Natural killer cell treated with Interleukin-12 subunit alpha and Interleukin-12 subunit beta and Interleukin-15 and Interleukin-18, amount 100 ng/mL, for 72 hours (primary cell): ENCODE measurements at places on chromosomes 2 and 18. TPM values are rescaled to one million over a fixed set of nuclear protein-coding genes. Genes with fewer than 3 reads are reported as not detected.

GRCh38 chr2:7427293-7428060 lies 510.3 kb downstream of the RNF144A start:
- H3K4me3 ChIP-seq = peak overlapping the region; percentile 60
- H3K27me3 ChIP-seq = no peaks in the 10 kb centered on the region
- no peak for DNase-seq
- peak overlapping the region; percentile 98 for H3K27ac ChIP-seq
- H3K36me3 ChIP-seq = peaks cover 3% of the 10 kb centered on the region
- peaks cover 45% of the 10 kb centered on the region for H3K4me1 ChIP-seq

GRCh38 chr2:38386377-38386776 lies 9.3 kb upstream of the ATL2 start:
- peaks cover 5% of the 10 kb centered on the region for H3K4me1 ChIP-seq
- H3K27ac ChIP-seq = no peak overlapping the region
- no peak for DNase-seq
- no peak overlapping the region for H3K4me3 ChIP-seq
- H3K36me3 ChIP-seq = no peaks in the 10 kb centered on the region
- peaks cover 11% of the 10 kb centered on the region for H3K27me3 ChIP-seq

PAX8 gene
- 1.8 TPM for total RNA-seq

- H3K4me1 ChIP-seq = no peaks in the 10 kb centered on the region
- peaks cover 6% of the 10 kb centered on the region for H3K27me3 ChIP-seq
- no peak overlapping the region for H3K4me3 ChIP-seq
- DNase-seq = no peak
Observed at GRCh38 chr2:223052548-223053483, 826 bp downstream of the KCNE4 start.

DNA sequence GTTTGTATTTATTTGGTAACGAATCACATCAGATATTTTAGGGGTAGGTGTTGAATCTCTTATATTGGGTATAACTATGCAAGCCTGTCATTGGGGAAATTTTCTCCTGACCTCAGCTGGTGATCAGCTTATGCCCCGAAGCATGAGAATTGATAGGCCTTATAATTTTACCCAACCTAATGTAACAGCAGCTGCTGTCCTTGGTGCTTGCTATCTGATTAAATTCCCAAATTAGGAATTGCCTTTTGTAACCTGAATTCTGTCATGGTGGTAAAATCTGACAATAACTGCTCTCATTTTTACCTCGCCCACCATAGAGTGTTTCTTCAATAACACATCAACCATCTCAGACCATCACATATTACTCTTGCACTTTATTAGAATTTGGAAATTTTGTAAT lies 1542.6 kb upstream of the PIK3C3 start:
- H3K27ac ChIP-seq = no peak overlapping the region
- H3K4me1 ChIP-seq = no peaks in the 10 kb centered on the region
- peaks cover 7% of the 10 kb centered on the region for H3K36me3 ChIP-seq
- DNase-seq = no peak

- no peak overlapping the region for H3K27ac ChIP-seq
- H3K27me3 ChIP-seq = no peaks in the 10 kb centered on the region
- no peak for DNase-seq
- no peaks in the 10 kb centered on the region for H3K36me3 ChIP-seq
- peak overlapping the region; percentile 98 for H3K4me3 ChIP-seq
Observed at GRCh38 chr2:95401480-95401879, 1.0 kb upstream of the FAHD2A start.

GRCh38 chr18:48683197-48683596 lies 144.4 kb downstream of the CTIF start:
- no peak overlapping the region for H3K4me3 ChIP-seq
- no peaks in the 10 kb centered on the region for H3K36me3 ChIP-seq
- H3K4me1 ChIP-seq = no peaks in the 10 kb centered on the region
- no peaks in the 10 kb centered on the region for H3K27me3 ChIP-seq

ANXA4 gene
- 21.7 TPM for total RNA-seq

- no peaks in the 10 kb centered on the region for H3K4me1 ChIP-seq
- peaks cover 2% of the 10 kb centered on the region for H3K27me3 ChIP-seq
- DNase-seq = no peak
- H3K36me3 ChIP-seq = no peaks in the 10 kb centered on the region
- no peak overlapping the region for H3K27ac ChIP-seq
Observed at GRCh38 chr18:47390410-47391024, 139.1 kb upstream of the SKOR2 start.

GRCh38 chr2:182606728-182607681 lies 109.1 kb upstream of the DNAJC10 start:
- DNase-seq = no peak
- no peak overlapping the region for H3K27ac ChIP-seq
- H3K4me1 ChIP-seq = no peaks in the 10 kb centered on the region
- H3K4me3 ChIP-seq = no peak overlapping the region
- no peaks in the 10 kb centered on the region for H3K36me3 ChIP-seq
- no peaks in the 10 kb centered on the region for H3K27me3 ChIP-seq

DNA sequence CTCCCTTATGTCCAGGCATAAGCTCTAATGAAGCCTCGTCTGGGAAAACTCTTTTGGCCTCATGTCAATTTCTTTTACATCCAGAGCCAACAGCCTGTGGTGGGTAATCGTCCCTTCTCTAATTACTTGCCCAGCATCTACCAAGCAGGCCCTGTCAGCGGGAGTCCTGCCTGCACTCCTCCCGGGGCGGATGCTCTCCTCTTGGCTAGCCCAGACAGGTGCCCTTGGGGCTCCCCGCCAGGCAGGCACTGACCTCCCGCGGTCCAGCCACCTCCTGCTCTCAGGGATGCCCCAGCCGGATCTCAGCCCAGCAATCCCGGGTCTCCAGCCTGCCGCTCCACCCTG lies 74.2 kb downstream of the NCAPH start:
- H3K36me3 ChIP-seq = no peaks in the 10 kb centered on the region
- no peak for DNase-seq
- no peak overlapping the region for H3K27ac ChIP-seq
- H3K4me3 ChIP-seq = no peak overlapping the region

GRCh38 chr2:236862526-236862925 lies 223.2 kb upstream of the COPS8 start:
- no peak overlapping the region for H3K4me3 ChIP-seq
- no peak for DNase-seq
- no peak overlapping the region for H3K27ac ChIP-seq

RNF181 gene
- total RNA-seq = 149 TPM

MGAT4A gene
- total RNA-seq = 25.0 TPM

- H3K36me3 ChIP-seq = no peaks in the 10 kb centered on the region
- no peak overlapping the region for H3K4me3 ChIP-seq
- H3K4me1 ChIP-seq = no peaks in the 10 kb centered on the region
- no peak for DNase-seq
- no peak overlapping the region for H3K27ac ChIP-seq
- H3K27me3 ChIP-seq = no peaks in the 10 kb centered on the region
Observed at GRCh38 chr2:62774555-62775366, 69.2 kb downstream of the EHBP1 start.

DNA sequence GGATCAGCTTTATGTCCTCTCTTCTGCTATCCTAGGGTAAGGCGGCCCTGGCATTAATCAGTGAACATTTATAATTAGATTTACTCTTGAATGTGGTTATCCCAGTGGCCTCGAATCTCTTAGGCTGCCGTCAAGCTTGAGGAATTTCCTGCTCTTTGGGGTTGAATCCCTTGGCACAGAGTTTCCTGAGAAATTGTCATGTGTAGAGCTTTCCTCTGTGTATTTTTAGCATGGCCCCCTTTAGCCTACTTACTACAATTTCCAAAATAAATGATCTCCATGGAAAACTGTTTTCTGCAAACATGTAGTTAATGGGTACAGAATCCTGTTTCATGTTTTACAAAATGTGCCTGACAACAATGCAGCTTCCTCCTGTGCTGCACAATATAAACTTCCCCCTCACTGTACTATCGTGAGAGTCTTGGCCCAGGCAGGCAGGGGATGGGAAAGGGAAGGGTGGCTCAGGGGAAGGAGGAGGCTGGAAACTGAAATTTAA lies 18.1 kb downstream of the NCAPH start:
- no peak overlapping the region for H3K4me3 ChIP-seq
- no peaks in the 10 kb centered on the region for H3K27me3 ChIP-seq
- no peak overlapping the region for H3K27ac ChIP-seq
- no peak for DNase-seq
- peaks cover 4% of the 10 kb centered on the region for H3K36me3 ChIP-seq

FOXD4L1 gene
- total RNA-seq = 0.31 TPM

DNA sequence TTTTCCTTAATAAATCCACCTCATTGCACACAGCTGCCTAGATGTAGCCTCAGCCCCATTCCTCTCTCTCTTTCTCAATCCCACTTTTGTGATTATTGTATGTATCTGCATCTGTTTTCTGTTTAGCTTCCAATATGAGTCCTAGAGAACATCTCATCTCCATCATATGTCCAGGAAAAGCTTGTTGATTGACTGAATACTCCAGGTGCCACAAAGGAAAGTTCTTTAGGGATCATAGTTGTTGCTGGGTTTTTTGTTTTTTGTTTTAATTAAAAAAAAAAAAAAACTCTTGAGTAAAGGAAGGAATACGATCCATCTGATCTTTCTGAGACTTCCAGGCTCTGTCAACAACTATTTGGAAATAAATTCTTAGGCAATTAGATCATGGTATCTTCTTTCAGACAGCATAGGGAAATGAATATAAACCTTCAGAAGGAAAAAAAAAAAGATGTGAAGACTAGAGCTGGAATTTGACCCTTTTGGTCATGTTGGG lies 42.5 kb downstream of the KIAA2012 start:
- no peaks in the 10 kb centered on the region for H3K36me3 ChIP-seq
- peaks cover 24% of the 10 kb centered on the region for H3K27me3 ChIP-seq
- H3K4me1 ChIP-seq = peaks cover 11% of the 10 kb centered on the region
- H3K4me3 ChIP-seq = no peak overlapping the region
- no peak overlapping the region for H3K27ac ChIP-seq

- H3K27me3 ChIP-seq = peaks cover 6% of the 10 kb centered on the region
- no peak overlapping the region for H3K27ac ChIP-seq
- H3K4me1 ChIP-seq = no peaks in the 10 kb centered on the region
- DNase-seq = no peak
- H3K36me3 ChIP-seq = no peaks in the 10 kb centered on the region
Observed at GRCh38 chr2:237195396-237196120, 109.9 kb downstream of the COPS8 start.

DNA sequence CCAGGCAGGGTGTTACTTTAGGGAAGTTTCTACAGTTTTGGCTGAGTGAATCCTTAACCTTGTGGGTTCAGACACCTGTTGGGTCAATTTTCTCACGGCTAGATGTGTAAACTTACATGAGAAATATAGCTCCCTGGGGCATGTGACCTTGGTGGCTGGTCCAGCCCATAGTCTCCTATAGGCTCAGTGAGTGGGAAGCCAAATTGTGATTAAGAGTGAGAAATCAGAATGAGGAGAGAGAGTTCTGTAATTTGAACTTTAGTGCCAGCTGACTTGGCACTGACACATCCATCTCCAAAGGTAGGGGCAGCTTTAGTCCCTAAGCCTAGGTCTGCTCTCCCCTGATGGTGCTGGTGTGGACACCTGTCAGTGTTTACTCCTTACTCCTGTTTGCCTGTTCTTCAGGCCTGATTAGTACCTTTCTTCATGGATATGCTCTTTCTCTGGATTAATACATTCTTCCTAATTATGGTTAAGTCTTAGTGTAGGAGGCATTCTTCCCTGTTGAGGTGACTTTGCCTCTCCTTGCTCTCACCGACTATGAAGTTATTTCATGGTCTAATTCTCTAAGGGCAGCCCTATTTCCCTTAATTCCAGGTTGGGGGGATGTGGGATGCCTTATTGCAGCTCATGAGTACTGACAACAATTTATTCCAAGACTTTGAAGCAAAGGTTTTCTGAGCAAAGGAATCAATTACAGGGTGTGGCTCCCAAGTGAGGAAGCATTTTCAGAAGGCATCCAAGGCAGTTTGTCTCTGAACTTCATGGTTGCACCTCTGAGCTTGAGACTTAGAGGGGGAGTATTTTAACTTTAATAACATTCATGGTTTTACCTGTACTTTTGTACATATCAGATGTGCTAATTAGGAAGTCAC lies 177.3 kb downstream of the DYSF start:
- no peaks in the 10 kb centered on the region for H3K4me1 ChIP-seq
- no peak overlapping the region for H3K27ac ChIP-seq
- H3K4me3 ChIP-seq = no peak overlapping the region
- no peak for DNase-seq
- H3K27me3 ChIP-seq = peaks cover 18% of the 10 kb centered on the region

- H3K27ac ChIP-seq = no peak overlapping the region
- peaks cover 18% of the 10 kb centered on the region for H3K36me3 ChIP-seq
- H3K4me1 ChIP-seq = no peaks in the 10 kb centered on the region
- no peaks in the 10 kb centered on the region for H3K27me3 ChIP-seq
- no peak for DNase-seq
Observed at GRCh38 chr2:127308586-127309138, 14.7 kb upstream of the ERCC3 start.

GRCh38 chr2:54038835-54039234 lies 68.0 kb upstream of the PSME4 start:
- peaks cover 9% of the 10 kb centered on the region for H3K4me1 ChIP-seq
- no peak for DNase-seq
- H3K27ac ChIP-seq = no peak overlapping the region
- no peaks in the 10 kb centered on the region for H3K27me3 ChIP-seq

- H3K4me1 ChIP-seq = no peaks in the 10 kb centered on the region
- H3K36me3 ChIP-seq = no peaks in the 10 kb centered on the region
- no peaks in the 10 kb centered on the region for H3K27me3 ChIP-seq
- no peak for DNase-seq
Observed at GRCh38 chr2:44051593-44052347, 56.0 kb upstream of the LRPPRC start.

DNA sequence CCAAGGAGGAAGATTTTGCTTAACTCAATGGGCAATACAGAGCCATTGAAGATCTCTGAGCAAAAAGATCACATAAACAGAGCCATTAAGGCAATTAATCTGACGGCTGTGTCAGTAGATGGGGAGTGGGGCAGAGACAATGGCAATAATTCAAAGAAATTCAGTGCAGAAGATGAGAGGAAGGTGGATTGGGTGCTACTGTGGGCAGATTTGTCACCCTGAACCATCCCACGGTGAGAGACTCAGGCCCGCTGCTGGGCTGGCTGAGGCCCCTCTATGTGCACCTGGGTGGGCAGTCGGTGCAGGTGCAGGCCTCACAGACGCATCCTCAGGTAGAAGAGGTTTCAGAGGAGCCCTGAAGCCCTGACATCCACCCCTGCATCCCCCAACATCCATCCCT lies 458.6 kb downstream of the EIPR1 start:
- no peaks in the 10 kb centered on the region for H3K36me3 ChIP-seq
- peaks cover 3% of the 10 kb centered on the region for H3K27me3 ChIP-seq
- no peak for DNase-seq
- no peak overlapping the region for H3K4me3 ChIP-seq

C1QL2 gene
- total RNA-seq = not detected

ZNF24 gene
- total RNA-seq = 63.1 TPM
